ENCODE measurements at places on chromosomes 5 and 9.

GRCh38 chr5:102753889-102754766 lies 977 bp upstream of the PAM start:
- DNase-seq: no peak

DNA sequence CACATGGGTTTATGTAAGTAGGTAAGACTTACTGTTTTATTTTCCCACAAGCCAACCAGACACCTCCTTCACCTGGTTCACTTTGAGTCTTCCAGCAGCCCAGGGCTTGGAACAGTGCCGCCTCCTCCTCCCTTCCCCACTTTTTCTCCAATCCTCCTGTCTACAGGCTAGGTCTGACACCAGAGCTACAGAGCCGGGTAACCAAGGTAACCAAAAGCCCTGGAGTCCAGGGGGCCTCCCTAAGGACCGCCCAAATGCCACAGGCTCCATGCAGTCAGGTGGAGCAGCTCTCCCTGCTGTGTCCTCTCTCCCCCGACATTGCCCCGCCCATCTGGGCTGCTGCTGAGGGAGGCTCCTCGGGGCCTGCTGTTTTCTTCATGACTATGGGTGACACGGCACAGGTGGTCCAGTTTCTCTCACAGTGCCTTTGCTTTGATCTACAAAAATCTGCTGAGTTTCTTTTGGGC lies 138.0 kb upstream of the EFNA5 start:
- no peak for DNase-seq

DNA sequence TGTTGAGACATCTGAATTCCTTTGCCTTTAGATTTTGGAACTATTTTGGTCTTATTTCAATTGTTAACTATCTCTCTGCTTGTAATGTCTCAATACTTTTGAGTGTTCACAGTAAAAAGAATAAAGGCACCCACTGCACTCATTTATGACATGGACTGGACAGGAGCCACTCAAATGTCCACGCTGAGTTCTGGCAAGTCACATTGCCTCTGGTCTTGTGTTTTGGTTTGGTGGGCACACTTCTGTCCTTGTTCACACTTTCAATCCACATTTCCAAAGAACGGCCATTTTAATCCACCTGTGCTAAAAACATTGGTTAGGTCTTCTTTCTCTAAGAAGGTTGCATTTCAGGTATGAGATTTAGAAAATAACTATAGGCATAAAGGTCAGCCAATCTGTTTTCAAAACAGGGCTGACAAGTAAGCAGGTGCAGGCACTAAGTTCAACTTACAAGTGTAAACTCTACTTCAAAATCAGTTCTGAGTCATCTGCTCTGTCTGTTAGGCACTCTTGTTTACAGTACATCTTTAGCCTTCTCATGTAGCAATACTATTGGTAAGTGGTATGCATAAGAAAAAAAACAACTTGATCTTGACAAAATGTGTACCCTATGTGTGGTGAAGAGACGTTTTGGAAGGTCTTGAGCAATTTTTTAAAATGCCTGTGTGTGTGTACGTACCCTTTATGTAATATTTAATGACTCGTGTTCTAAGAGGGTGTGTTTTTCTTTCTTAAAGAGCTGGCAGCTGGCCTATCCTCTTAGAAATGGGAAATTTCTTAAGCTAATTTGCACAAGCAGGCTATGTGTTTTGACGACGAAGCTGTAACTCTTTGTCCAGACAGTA lies 31.5 kb upstream of the ZFAND5 start:
- peak; percentile 64 for DNase-seq

- DNase-seq: no peak
These were observed 526.1 kb downstream of the TLR4 start for GRCh38 chr9:118230329-118230728.

DNA sequence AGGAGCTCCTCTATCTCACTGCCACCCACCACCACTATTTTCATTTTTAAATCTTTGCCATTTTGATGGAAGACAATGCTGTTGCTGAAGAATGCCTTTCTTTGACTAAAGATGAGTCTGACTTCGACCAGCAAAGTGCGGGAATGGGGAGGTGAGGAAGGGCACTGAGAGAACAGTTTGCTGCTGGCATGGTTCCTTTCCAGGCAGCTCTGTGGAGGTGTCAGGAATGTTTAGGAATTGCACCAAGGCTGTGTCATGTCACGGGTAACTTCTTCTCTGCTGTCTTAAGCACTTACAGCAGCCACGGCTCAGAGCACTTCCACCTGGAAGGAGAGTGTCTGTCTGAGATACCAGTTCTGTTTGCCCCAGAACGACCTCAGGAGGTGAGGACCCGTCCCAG lies 41.4 kb upstream of the SHB start:
- no peak for DNase-seq

GRCh38 chr5:143393524-143393923 lies 10.0 kb downstream of the NR3C1 start:
- DNase-seq: no peak

DNA sequence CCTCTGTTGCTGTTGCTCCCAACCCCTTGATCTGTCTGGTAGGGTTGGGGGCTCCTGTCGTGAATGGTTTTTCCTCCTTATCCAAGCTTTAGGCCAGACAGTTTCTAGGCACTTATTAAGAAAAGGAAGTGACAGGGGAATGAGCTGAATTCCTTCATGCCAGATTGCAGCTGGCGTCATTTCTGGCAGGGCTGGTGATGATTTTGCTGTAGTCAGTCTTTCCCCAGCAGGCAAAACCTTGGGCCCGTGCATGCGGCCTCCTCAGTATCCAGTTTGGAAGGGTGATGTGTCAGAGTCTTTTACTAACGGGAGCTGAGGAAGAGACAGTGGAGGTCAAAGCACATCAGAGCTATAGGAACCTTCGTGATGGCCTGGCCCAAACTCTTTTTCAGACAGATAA lies 58.8 kb downstream of the COL27A1 start:
- no peak for DNase-seq

DNA sequence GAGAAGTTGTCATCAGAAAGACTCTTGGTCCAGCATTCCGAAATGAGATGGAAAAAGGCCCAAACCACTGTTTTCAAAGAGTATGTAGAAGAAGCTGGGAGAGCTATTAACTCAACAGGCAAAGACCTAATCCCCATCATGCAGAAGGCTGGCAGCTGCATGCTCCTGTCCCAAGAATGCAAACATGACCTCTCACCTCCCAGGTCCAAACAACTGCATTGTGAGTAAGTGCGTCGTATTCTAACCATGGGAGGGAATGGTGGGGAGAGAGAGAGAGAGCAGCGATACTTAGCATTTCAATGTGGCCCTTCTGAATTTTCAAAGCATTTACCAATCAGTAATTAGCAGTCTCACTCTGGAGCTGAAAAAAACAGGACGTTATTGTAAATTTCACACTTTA lies 27.6 kb downstream of the TRPC7 start:
- no peak for DNase-seq

DNA sequence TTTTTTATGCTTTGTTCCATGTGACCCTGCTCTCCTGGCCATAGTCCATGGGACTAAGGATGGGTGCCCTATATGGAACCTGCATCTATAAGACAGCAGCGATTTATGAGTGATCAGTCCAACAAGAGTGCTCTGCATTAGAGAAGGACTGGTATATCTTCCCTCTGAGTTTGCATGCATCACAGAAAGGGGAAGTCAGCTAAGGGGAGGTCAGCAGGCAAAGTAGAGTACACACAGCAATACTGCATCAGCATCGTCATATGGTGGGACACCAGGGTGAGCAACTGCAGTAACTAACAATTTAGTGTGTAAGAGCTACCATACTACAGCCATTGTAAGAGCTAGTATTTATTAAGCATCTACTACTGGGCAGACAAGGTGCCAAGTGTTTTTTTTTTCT lies 311.3 kb downstream of the NDUFS4 start:
- no peak for DNase-seq

GRCh38 chr9:37324261-37324683 lies 98.2 kb upstream of the GRHPR start:
- DNase-seq: no peak

DNA sequence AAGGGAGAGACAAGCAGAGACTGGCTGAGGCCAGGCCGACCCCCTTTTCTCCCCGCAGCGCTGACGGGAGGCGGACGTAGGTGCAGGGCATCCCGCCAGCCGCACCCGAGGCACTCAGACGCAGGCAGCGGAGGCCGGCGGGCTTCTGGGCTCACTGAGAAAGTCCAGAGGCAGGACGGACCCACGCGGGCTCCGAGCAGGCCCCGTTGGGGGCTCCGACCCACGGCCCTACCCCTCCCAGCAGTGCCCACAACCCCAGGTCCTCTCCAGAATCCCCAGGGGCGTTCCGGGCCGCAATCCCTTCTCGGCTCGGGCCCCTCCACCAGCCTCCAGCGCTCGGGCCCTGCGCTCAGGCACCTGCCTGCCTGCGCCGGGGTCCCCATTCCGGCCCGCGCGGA lies 543 bp downstream of the MTMR12 start:
- no peak for DNase-seq

GRCh38 chr5:88780736-88781135 lies 102.2 kb downstream of the MEF2C start:
- no peak for DNase-seq

DNA sequence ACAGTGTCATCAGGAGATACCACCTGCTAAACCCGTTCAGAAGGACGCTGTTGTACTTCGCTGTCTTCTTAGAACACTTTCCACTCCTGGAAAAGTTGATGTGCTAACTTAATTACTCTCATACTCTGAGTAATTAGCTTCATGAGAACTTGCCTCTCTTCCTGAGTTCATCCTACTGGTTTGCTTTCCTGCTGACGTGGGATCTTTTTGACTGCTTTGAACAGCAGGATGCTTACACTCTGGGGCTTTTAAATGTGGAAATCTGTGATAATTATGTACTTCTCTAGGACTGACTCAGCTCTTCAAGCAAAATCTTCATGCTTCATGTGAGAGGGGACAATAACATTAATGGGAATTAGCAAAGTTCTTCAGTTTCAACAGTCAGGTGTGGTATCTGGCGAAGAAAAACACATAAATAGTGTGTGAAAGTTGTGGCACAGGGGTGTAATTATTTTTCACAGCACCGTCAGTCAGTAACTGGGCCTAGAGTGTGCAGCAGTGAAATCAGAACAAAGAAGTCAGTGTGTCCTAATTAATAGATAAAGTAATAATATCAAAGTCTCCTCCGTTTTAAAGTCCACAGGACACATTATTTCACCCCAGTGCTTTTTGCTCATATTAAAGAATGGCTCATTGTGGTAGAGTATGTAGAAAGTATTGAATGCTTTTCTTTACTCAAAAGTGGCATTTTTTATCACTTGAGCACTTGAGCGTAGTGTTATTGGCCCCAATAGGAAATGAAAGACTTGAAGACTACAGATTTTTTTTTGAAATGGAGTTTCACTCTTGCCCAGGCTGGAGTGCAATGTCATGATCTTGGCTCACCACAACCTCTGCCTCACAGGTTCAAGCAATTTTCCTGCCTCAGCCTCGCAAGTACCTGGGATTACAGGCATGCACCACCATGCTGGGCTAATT lies 140.9 kb upstream of the DMRT1 start:
- DNase-seq: no peak

DNA sequence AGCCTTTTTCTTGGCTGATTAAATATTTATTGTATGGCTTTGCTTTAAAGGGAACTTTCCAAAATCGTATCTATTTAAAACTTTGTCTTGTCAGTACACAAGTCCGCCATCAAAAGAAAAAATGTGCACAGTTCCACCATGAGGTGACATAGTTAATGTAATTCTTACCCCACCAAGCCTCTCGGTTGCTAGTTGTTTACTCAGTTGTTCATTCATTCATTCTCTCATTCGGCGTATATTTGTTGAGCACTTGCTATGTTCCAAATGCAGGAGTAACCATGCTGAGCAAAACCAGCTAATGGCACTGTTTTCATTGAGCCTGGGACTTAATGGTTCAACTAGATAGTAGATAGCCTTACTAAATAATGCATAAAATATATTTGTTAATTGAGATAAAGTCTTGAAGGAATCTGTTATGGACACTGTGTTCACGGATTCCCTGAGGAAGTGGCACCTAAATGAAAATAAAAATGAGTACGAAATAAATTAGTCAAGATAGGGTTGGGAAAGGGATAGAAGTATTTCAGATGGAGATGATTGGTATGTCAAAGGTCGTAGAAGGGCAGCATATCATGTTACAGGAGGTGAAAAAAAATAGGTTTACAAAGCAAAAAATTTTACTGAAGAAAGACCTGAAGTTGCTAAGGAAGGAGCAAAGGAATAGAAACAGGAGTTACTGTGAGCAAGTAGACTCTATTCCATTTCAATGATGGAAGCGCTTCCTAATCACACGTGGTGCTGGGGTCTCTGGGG lies 1.5 kb downstream of the DCAF10 start:
- no peak for DNase-seq

DNA sequence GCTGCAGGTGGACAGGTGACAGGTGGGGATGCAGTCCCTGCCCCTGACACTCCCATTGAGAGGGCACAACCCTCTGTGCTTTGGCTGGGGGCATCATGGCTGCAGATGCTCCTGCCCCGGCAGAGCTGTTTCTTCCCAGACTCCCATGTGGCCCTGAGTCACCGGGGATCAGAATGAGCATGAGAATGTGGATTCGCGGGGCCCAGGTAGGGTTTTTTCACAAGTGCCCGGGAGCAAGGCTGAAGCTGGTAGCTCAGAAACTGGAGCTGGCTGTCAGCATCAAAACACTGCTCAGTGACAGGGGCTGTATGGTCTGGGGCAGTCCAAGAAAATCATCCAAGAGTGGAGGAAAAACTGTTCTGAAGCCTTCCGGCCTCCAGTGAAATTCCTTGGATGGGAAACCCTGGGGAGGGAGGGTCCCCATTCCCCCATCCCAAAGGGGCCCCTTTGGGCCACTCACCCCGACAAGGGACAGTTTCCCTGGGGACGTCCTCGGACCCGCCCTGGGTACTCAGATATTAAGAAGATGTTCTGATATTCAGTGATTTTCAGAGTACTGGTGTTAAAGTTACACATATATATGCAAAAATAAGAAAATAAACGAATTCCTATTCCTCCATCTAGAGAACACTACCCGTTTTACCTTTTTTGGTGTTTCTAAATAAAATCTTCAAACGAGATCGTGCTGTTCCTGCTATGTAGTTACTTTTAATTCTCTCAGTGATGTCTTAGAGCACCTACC lies 120.1 kb upstream of the LPCAT1 start:
- no peak for DNase-seq

GRCh38 chr5:170097934-170098333 lies 7.8 kb upstream of the FOXI1 start:
- no peak for DNase-seq

DNA sequence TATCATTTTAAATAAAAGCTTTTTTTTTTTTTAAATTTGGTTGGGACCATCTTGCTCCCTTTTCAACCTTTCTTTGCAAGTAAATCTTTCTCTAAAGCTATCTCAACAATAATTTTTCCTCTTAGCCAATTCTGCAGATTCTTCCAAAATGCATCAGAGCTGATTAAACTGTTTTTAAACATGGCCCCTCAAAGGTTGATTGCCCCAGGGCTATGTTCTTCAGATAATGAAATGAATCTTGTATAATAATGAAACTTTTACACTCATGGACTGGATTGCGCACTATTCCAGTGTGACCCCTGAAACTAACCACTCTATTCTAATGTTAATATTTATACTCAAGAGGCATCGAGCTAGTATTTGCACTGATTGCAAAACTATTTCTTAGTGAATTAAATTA lies 222.8 kb upstream of the PRDM9 start:
- DNase-seq: no peak

- no peak for DNase-seq
These were observed 1.4 kb downstream of the PRR16 start for GRCh38 chr5:120465436-120465961.

- DNase-seq: no peak
These were observed 132.4 kb downstream of the EFNA5 start for GRCh38 chr5:107538331-107538730.

All from LNCaP clone FGC (cell line).